ENCODE measurements at places on chromosomes 5 and 9.

- DNase-seq = no peak
These were observed 6.8 kb upstream of the WDR41 start for GRCh38 chr5:77498952-77499351.

GRCh38 chr9:36822201-36822600 is 211.9 kb downstream of the PAX5 start:
- no peak for DNase-seq

- DNase-seq = no peak
These were observed 446.4 kb downstream of the KIF4B start for GRCh38 chr5:155459889-155460500.

DNA sequence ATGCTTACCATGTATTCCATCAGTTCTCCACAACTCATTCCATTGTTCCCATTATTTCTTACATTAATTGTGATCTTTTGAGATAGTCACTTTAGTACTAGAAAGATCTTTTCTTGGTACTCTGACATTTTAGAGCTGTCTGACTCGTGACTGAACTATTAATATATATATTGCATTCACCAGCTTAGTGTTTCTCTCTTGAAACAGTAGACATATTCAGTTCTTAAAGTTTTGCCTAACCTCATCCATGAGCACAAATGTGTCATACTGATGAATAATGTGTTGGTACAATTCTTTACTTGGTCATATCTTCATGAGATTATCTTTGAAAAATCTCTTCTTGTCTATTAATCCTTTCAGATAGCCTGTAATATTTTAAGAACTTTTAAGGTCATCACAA is 74.3 kb downstream of the NLN start:
- no peak for DNase-seq

- no peak for DNase-seq
These were observed 58.2 kb upstream of the PRR16 start for GRCh38 chr5:120405923-120406322.

GRCh38 chr9:129310666-129311350 is 132.7 kb upstream of the IER5L start:
- DNase-seq = no peak

DNA sequence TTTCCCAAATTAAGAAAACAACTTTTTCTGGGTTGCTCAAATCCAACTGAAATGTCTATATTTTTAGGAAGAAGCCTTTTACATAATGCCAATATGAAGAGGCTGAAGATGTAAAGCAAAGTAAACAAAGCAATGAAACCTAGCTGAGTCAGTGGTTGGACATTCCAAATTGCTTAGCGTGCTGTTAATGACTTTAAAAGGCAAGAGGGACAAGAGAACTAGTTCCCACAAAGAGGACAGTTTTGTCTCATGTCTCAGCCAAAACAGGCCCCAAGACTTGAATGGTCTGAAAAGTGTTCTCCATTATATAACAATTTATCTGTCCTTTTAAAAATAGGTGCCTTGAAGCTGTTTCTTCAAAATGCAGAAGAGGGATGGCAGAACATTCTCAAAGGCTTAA is 407.0 kb downstream of the ENC1 start:
- DNase-seq = no peak

DNA sequence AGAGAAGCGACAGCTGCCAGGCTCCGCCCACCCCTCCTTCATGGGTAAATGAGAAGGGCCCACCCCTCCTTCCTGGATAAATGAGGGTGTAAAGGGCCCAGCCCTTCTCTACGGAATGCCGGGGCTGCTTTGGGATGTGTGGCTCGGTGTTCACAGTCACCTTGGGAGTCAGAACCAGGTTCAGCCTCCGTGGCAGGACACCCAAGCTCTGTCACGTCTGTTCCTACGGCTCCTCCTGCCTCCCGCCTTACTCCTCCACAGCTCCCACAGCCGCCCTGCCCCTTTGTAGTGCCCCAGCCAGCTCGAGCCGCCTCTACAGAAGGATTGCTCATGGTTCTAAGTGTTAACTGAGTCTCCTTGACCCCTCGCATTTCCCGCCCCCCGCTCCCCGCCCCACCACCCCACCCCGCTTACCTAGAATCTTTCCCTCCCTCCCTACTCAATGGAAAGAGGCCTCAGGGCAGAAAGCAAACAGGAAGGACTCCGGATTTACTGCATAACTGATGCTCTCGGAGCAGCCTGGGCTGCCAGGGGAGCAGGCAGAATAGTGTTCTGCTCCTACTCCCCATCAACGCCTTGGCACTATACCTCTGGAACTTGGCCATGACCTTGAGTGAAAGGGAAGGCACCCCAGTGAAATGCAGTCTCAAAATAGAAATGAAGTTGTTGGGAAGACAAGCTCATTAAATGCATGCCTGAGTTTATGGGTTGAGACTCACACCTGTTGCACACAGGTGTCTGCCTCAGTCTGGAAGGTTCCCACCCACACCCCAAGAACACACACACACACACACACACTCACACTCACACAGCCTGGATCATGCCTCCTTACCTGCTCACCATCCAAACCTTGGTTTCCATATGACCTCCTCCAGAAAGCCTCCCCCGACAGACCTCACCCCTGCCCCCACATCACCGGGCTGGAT is 59.6 kb downstream of the NEURL1B start:
- DNase-seq = no peak

DNA sequence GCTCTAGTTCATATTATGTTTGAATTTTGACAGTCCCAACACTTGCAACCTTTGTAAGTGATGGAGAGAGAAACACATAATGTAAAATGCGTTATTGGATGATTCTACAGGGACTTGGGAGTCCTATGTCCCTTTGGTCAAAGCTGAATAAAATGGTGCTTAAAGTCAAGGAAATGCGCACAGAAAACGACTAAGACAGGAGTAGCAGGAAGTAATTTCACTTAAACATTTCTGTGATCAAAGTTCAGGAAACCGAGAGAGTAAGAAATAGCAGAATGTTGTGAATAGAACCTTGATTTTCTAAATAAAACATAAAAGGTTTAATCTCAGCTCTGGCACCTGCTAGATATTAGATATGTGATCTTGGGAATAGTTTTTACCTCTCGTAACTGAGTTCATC is 2339.2 kb downstream of the MAT2B start:
- no peak for DNase-seq

- peak; percentile 97 for DNase-seq
These were observed 191.6 kb upstream of the MSX2 start for GRCh38 chr5:174532455-174533453.

GRCh38 chr5:147483961-147484707 is 25.7 kb downstream of the DPYSL3 start:
- DNase-seq = peak; percentile 59

DNA sequence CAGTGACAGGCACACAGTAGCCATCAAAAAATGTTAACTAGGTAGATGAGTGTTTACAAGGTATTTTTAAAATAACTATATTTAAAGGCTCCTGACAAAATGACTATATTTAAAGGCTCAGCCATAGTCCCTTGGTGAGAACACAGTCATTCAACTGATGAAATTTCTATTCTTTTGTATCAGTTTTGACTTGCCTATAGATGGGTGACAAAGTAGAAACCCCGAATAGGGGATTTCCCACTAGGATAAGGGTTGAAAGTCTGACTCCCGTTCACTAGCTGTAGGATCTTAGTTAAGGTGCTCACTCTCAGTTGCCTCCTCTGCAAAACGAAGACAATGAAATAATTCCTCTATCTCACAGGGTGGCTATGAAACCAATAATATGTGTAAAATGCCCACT is 218.2 kb downstream of the TSSK1B start:
- DNase-seq = no peak

- DNase-seq = no peak
These were observed 207.6 kb upstream of the CDKN2B start for GRCh38 chr9:22216730-22217172.

GRCh38 chr9:114694719-114695269 is 12.8 kb upstream of the TEX48 start:
- DNase-seq = no peak

DNA sequence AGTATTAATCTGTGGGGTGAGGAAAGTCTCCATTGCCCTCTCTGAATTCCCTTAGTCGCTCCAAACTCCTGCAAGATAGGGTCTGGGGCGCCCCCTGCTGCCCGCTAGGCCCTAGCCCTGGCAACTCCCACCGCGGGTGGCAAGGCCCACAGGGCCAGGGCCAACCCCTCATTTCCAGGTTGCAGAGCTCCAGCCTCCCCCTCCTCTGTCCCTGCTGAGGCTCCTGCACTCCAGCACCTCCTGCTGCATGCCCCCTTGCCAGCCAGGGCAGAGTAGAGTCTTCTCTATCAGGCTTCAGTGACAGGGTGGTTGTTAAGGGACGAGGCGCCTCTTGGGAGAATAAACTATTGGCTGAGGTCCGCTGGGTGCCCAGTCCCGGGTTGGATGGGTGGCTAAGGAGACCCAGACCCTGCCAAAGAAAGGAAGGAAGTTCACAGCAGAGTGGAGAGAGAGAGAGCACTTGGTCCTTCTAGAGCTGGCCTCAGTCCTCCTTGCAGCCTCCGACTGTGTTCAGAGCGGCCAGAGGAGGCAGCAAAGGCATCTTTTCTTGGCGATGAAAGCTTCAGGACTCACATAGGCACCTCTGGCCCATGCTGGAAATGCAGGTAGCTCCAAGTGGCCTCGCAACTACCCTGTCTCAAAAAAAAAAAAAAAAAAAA is 45.6 kb downstream of the SAR1B start:
- peak; percentile 74 for DNase-seq

GRCh38 chr9:134712926-134713325 is 71.3 kb downstream of the COL5A1 start:
- no peak for DNase-seq

DNA sequence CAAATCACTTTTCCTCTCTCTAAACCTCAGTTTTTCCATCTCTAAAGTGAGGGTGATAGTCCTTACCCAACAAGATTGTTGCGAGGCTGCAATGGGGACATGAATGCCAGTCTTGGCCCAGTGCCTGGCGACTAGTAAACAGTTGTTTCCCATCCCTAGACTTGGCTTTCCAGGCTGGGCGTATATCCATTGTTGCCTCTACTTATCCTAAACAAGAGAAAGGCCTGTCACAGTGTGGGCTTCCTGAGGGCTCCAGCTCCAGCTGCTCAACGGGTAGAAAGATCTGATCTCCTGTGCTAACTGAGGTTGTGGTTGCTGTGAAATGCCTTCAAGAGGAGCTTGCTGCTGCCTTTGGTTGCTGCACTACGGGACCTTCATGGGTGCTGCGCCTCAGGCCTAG is 142.0 kb downstream of the NSG2 start:
- DNase-seq = no peak

DNA sequence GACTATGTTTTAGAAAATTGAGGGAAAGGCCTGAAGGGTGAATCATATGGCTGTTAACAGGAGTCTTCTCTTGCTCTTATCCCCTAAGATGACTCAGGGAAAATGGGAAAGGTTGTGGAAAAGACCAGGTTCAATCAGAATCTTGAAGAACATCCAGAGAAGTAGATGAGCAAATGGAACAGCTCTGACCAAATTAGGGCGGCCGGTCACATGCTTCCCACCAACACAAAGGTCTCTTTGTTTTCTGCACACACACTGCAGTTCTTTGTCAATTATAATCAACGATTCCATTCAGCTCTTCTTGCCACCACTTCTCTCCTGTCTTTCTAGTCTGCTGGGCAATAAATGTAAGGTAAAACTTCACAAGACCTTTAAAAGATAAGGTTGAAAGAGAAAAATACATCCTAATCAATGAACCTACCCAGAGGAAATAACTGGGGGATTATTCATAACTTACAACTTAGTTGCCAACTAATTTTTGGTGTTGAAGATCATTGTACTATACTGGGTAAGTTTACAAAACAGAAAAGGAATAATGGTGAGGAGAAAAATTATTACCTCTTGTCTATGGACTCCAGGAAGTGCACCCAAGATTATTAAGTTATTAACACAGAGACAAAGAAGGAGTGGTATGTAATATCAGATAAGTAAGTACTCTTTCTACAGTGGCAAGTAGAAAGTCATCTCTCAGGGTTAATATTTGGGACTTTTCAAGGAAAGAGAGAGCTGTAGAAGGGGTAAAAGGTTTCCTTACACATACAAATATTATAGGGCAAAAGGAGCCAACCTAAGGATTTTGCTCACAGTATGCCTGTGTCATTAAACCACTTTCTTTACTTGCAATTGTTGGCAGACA is 441.9 kb upstream of the PIK3R1 start:
- DNase-seq = peak; percentile 24

DNA sequence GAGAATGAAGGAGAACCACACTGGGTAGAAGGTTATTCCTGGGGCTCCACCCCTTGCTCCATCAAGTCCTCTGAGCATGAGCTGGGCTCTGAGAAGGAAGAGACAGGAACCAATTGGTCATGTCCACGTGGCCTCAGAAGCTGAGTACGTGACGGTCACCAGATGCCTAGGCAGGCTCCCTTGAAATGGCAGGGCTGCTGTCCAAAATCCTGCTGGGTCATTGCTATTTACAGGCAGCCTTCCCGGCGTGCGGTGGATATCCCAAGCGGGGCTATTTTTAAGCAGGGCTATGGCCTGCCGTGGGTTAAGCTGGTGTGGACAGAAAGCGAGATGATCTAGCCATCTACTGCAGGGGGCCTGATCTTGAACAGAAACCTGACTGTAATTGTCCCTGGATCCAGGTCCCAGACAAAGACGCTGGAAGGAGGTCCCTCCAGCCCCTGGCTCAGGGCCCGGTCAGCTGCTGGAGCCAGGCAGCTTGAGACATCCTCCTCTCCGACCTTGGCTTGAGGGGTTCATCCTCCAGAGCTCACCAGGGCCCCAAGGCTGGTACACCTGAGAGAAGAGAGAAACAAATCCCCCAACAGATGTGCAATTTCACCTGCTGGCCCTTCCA is 550 bp upstream of the CKMT2 start:
- no peak for DNase-seq

DNA sequence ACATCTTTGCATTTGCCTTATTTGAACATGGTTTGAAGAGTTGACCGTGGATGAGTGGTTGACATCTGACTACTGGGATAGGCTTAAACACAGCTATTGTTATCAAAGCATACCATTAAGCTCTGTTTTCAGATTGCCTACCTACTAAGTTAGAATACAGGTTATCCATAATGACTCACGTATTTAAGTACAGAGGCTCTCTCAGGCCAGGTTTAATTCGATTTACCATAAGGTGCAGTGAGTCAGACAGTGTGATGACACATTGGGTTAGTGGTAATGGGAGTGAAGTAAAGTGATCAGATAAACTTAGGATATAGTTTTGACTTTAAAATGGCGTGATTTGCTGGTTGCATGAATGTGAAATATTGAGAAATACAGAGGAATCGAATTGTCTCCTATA is 732.0 kb upstream of the CTNND2 start:
- no peak for DNase-seq

DNA sequence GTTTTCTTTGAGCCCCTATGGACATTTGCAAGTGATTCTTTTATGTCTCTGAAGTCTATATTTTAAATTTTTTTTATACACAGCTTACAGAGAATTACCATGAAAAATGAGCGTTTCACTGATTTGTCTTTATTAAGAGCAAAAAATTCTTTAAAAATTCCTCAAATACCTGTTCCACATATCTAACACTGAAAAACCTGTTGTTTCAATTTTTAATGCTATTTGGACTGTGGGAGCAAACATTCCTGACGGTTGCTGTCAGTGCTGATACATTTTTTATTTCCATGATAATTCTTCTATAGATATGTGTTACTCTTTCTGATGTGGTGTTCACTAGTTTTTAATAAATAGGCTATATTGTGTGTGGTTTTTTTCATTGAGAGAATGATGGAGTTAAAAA is 199.8 kb downstream of the GDNF start:
- no peak for DNase-seq

- peak; percentile 52 for DNase-seq
These were observed 2.2 kb downstream of the DNAJB5 start for GRCh38 chr9:34991607-34992375.

All from RWPE1 (cell line).